ENCODE measurements at places on chromosomes 5 and 9. TPM values are rescaled to one million over a fixed set of nuclear protein-coding genes. Genes with fewer than 3 reads are reported as not detected.

Gene EQTN
- 1.3 TPM for polyA plus RNA-seq

Gene CYSRT1
- polyA plus RNA-seq, result 0.51 TPM

Gene STK32A
- polyA plus RNA-seq, result not detected

Gene NR6A1
- polyA plus RNA-seq, result 0.09 TPM

Gene PPIC
- polyA plus RNA-seq, result not detected

Gene TMOD1
- polyA plus RNA-seq, result 0.30 TPM

Gene ADAMTS12
- polyA plus RNA-seq, result not detected

Gene IL13
- 0.14 TPM for polyA plus RNA-seq

Gene LCP2
- 11.7 TPM for polyA plus RNA-seq

Gene MELK
- 0.18 TPM for polyA plus RNA-seq

Measured in B cell (primary cell).